ENCODE measurements at places on chromosomes 16 and 17.

DNA sequence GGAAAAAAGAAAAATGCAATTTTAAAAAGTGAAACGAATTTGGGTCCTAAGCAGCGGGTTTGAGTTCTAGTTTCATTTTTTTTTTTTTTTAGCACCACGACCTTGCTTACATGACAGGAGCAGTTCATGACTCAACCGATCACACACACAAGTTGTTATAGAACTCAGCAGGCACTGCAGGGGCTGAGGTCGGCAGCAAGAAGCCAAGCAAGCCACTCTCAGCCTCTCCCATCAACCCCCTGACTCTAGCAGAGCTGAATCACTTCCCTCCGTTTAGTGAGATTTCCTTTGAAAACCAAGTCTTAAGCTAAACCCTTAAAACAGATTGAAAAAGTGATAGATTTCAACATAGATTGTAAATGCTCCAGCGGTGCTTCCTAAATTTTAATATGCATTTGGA, 520.8 kb downstream of the HAPSTR1 start:
- DNase-seq, result no peak

GRCh38 chr16:30054959-30055553, 10.5 kb upstream of the ALDOA start:
- DNase-seq, result peak; percentile 49

DNA sequence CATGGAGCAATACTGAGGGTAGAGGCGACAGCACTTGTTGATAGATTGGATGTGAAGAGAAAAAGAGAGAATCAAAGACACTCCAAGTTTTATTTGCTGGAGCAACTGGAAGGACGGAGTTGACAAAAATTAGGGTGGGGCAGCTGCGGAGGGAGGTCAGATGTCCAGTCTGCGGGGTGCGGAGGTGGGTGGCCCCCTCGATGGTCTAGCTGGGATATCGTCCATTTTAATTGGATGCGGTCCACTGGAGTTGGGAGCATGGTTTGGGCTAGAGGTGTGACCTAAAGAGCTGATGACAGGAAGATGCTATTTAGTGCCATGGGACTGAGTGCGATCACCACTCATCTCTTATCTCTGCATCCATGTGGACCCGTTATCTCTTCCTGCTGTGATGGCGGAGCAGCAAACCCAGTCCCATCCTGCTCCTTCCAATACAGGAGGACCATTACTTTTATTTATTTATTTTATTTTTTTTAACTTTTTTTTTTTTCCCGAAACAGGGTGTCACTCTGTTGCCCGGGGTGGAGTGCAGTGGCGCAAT, 48.3 kb upstream of the CBX4 start:
- DNase-seq, result no peak

DNA sequence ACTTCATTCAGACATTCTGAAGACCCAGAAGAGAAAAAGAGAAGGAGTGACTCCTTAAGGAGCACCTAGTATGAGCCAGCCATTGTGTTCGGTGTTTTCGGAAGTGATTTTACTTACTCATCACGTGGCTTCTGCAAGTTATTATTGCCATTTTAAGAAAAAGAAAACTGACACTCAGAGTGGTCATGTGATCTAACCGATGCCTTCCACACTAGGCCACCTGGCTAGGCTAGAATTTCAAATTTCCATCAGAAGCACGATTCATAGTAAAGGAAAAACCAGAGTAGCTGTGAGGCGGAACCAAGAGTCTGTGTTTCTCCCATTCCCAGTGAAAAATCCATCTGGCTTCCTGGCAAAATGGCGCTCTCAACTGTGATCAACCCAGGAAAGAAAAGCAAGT, 32.0 kb downstream of the GTF3C1 start:
- DNase-seq, result no peak

- DNase-seq, result no peak
These were observed 6.8 kb downstream of the OR1F1 start for GRCh38 chr16:3194792-3195191.

All from DMS53 (cell line).